ENCODE measurements at places on chromosomes 16 and 17.

GRCh38 chr17:74571621-74572270 lies 4.4 kb upstream of the CD300H start:
- DNase-seq: no peak

DNA sequence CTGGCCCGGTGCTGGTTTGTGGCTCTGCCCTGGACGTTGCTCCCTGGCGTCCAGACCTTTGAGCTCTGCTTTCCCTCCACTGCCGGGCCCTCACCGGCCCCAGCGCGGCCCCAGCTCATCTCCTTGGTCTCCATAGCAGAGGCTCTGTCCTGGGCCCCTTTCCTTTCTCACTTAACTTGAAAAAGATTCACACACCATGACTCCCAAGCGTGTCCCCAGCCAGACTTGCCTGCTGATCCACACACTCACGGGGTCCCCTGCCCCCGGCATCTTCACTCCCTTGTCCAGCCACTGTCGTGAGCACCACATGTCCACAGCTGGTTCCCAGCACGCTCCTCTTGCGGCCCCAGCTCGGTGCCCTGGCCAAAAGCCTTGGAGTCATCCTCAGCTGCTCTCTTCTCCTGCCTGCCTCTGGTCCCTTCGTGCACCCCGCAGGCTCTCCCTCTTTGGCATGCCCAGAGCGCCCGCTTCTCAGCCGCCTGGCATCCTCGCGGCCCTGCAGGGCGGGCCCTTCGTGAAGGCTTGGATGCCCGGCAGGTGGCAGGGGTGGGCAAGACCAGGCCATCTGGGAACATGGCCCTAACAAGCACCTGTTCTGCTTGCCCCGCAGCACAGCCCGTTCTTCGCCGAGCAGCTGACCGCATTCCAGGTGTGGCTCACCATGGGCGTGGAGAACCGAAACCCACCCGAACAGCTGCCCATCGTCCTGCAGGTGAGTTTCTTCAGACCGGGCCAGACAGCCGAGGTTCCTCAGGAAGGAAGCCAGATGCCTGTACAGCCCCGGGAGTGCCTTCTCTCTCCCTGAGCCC lies 145.6 kb upstream of the CHMP6 start:
- DNase-seq: no peak

GRCh38 chr17:50841949-50842354 lies 6.6 kb downstream of the WFIKKN2 start:
- peak; percentile 59 for DNase-seq

DNA sequence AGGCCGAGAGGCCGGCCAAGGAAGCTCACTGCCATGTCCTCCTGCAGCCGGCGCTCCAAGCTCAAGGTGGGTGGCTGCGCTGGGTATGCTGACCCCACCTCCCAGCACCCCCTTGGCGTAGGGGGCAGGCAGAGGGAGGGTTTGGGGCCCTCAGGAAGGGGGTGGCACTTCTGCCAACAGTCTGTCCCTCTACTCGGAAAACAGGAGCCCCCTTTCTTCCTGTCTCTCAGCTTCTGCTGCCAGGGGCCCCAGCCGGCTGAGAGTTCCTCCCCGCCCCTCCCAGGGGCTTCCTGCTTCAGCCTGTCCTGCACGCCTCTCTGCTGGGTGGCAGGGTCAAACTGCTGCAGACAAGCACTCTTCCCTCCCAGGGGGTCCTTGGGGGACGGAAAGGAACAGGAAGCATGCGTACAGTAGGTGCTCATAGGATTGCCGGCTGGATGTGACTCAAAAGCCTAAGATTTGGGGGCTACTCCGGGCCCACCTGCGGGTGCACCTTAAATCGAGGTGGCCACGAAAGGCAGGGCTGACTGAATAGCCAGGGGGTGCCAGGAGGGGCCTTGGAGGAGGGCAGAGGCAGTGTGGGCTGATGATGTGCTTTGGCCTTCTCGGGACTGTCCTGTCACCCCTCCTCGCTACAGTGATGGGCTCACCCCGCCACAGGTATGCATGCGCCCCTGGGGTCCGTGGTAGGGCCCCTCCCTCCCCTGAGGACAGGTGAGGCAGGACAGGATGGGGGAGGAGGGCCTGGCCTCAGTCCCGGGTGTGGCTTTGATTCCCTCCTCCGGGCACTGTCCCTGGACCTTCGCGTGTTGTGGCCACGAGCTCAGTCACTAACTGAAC lies 4.0 kb downstream of the CBX2 start:
- DNase-seq: no peak

DNA sequence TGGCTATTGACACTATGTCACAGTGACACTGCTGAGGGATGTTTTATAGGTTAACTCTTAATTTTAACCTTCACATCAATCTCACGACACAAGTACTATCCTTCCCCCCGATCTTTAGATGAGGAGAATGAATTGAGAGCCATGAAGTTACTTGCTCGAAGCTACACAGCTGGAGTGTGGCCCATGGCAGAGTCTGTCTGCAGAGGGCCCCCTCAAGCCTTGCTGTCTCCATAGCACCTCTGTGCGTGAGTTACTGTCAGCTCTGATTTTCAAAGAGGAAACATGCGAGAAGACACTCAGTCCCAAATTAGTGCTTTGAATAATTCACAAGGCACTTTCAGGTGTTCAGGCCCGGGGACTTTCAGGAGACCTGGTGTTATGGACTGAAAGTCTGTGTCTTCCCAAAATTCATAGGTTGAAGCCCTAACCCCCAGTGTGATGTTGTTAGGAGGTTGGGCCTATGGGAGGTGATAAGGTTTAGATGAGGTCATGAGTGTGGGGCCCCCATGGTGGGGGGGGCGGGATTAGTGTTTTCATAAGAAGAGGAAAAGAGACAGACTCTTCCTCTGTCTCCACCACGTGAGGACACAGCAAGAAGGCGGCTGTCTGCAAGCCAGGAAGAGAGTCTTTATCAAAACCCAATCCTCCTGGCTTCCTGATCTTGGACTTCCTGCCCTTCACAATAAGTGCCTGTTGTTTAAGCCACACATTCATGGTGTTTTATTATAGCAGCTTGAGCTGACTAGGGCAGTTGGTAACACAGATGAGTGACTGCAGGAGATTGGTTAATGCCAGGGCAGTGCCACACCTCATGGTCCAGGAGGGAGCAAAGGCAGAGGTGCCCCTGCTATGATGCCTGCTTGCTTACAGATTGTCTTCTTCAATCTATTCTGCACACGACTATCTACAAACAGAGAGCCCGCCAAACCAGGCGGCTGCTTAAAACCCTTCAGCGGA lies 281.8 kb downstream of the HAPSTR1 start:
- DNase-seq: no peak

- DNase-seq: no peak
These were observed 253.3 kb upstream of the CDH5 start for GRCh38 chr16:66113223-66113622.

GRCh38 chr17:1577182-1577581 lies 14.6 kb upstream of the PITPNA start:
- DNase-seq: peak; percentile 27

All from CD4-positive, alpha-beta T cell treated with Interleukin-12 subunit alpha and Interleukin-12 subunit beta, for 1 hour (primary cell).